ENCODE measurements at places on chromosomes 16 and 17.

DNA sequence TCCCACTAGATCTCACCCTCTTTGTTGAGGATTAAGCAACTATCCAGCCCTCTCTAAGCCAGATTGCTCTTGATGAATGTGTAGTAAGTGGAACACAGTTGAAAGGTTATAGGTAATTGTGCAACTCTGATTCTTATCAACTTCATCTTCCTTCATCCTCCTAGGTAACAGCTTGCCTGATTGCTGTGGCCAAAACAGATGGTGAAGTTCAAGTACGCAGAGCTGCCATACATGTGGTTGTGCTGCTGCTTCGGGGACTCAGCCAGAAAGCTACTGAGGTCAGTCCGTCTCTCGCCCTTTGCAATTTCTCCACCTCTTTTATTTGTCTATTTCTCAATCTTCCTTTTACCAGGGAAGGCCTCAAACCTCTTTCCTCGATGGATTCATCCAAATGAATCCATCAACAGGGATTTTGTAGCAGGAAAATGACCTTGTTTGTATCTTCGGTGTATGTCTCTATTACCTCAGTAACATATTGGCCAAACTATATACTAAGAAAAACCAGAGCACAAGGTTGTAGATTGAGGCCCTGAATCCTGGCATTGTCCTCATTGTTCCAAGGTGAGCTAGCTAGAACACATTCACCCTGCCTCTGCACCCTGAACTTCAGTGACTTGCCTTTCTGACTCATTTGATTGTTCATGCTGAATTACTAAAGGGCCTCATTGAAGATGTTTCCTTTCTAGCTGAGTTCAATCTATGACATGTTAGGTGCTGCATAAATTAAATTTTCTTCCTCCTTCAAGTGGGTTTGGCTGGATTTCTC lies 65.1 kb upstream of the HAS3 start:
- DNase-seq: no peak

DNA sequence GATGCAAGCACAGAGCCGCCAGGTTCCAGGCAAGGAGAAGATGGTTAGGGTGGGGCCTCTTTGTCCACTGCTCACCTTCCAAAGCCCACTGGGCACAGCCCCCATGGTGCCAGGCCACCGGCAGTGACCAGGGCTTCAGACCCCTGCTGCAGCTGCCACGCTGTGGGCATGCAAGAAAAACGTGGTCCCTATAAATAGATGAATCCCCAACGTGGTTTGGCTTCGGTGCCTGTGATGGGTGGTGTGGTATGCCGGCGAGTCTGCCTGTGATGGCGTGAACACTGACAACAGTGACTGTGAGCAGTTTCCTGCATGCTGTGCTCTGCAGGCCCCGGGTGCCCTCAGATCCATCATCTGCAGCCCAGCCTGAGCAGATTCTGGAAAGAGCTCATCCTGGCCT lies 36.6 kb downstream of the RAB11FIP4 start:
- no peak for DNase-seq

GRCh38 chr17:4182043-4182442 lies 39.0 kb downstream of the CYB5D2 start:
- no peak for DNase-seq

DNA sequence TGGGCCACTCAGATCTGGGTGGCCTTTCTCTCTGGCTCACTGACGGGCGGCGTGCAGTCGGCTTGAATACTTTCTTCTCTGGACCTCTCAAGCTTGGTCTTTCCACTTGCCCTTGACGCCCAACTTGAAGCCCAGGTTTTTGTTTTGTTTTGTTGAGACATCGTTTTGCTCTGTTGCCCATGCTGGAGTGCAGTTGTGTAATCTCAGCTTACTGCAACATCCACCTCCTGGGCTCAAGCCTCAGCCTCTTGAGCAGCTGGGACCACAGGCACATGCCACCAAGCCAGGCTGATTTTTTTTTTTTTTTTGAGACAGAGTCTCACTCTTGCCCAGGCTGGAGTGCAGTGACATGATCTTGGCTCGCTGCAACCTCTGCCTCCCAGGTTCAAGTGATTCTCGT lies 22.7 kb upstream of the KIF19 start:
- no peak for DNase-seq
